ENCODE measurements at places on chromosomes 1 and 21.

GRCh38 chr21:43933199-43933598 is 68.2 kb downstream of the AGPAT3 start:
- DNase-seq, result no peak

DNA sequence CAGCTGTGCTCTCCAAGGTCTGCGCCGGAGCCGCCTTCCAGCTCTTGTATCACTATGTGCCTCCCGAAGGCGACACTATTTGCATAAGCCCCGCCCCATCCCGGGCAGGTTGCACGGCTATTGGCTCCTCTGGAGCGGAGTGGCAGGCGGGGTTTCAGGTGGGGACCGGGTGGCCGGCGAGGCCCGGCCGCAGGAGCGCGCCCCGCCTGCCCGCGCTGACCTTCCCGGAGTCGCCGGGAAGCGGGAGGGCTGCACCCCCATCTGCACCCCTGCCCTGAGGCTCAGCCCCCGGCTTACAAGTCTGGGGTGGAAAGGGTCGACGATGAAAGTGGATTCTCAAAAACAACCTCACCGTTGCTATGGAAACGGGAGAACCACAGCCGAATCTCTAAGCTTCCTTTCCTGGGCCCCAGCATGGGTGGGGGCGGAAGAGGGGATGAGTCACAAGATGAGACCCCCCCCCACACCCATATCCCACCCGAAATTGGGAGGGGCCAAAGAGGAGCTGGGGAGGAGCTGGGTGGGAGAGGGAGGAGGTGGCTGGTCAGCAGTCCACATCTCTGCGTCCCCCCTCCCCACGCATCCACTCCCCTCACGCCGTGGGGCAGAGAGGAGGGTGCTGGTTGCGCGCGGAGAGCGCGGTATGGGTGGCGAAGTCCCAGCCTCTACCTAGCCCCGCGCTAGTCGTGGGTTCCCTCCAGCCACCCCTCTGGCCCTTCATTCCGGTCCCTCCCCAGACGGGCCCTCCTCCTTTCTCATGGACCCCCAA is at the start of gene HPCAL4:
HPCAL4 (minus strand) TSS at position 51 of the 769 bp plus-strand sequence. CDS start 6,830 bp downstream, outside the sequence.
- DNase-seq, result peak; percentile 62

DNA sequence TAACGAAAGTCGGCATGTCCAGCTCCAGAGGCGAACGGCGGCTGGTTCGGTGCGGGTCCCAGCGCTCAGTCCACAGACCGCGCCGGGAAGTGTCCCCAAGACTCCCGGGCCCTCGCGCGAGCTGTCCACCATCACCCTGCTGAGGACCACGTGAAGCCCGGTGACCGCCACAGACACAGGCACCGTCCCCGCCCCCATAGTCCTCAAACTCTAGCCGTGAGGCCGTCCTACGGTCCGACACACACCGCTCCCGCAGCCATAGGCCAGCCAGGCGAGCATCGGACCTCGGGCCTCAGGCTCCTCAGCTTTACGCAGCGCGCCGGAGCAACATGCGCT is 535 bp downstream of the SETD4 start:
- DNase-seq, result peak; percentile 28

GRCh38 chr1:145828367-145829026 is 4.5 kb downstream of the POLR3C start:
- DNase-seq, result no peak

GRCh38 chr1:36091141-36091540 is 2.4 kb downstream of the ADPRS start:
- no peak for DNase-seq

DNA sequence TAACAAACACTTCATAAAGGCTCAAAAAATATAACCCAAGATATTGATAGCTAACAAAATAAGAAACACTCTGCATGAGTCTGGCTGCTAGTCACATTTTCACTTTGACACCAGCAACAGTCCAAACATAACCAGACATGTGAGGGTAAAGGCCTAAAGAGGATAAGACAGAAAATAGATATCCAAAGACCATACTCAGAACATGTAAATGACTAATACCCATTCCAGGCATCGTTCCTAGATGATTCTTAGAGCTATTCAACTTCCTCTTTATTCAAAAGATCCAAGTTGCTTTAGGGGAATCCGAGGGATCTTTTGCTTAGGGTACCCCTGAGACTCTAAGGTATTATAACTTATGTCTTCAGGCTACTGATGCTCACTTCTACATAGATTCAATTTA is 5.1 kb downstream of the COL24A1 start:
- DNase-seq, result no peak

DNA sequence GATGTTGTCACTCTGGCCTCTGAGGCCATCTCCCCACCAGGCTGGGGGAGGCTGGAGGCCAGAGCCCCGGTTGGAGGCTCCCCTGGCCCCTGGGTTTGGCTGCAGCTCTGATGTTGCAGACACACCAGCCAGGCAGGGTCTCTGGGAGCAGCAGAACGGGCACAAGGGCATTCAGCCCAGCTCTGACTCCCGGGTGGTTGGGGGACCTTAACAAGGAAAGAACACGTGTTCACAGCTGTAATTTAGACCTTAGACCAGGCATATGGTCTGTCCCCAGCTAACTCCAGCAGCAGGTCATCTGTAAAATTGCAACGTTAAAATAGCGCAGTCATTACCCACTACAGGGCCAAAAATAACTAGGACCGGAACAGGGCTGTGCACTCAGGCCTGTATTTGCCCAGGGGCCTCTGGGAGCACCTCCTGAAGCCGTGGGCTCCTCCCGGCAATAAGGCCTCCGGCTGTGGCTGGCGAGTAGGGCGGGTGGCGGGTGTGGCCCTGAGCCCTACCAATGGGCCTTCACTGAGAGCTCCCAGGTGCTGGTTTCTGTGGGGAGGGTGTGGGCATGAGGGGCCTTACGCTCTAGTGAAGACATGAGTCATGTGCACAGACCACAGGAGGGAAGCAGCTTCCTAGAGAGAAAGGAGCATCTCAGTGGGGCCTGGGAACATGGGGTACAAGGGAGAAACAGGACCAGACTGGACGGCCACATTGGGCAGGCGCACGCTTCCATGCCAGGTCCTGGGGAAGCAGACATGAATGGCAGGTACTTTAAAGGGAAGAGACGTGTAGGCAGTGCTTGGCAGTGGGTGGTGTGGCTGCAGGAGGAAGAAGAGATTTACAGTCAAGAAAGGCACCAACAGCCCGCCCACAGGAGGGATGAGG is 6.1 kb downstream of the LDLRAP1 start:
- no peak for DNase-seq

DNA sequence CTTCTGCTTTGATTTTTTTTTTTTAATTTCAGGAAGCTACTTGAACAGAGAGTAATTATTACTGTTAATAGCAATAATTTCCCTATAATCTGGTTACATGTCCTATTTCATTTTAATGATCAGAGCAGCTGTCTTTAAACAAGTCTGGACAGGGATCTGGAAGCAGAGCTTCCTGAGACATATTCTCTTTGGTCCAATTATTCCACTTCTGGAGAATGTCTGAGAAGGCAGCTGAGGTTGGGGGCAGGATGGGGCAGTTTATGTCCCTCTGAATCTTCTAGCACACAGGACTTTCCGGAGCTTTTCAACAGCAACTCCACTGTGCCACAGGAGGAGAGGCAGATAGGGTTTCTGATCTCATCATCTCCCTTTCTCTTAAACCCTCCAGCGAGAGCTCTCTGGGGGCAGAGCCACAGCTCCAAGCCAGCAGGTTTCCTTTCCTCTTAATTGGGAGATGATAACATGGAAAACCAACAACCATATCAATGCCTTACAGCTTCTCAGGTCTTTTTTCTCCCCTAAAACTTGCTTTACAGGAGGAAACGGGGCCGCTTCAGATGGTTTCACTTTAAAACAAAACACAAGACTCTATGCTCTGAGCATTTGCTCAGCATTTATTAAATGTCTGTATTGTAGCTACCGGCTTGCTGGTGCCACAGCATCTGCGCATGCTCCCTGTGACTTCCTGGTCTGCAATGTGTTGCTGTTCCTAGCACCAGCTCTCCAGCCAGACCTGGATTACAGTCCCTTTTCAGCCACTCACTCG is 425.7 kb upstream of the USP24 start:
- no peak for DNase-seq

DNA sequence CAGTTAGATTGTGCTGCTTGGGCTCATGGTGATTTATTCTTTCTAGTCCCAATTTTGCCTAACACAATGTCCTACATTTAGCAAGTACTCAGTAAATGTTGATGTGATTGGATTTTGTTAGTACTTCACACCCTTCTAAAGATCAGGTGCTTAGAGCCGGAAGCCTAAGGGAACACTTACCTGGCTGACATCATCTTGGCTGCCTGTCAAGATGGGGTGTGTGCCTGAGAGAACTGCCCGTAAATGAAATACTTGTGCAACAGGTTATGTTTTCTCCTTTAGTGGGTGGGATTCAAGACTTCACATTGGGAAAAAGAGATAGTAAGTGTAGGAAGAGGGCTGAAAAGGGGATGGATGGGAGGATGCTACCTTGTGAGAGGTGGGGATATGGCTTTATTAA is 75.5 kb upstream of the MACF1 start:
- DNase-seq, result no peak

- DNase-seq, result no peak
Measured at GRCh38 chr21:25561668-25562641, 45.3 kb downstream of the MRPL39 start.

Measured in 8988T (cell line).